ENCODE measurements at places on chromosomes 5 and 9. TPM values are rescaled to one million over a fixed set of nuclear protein-coding genes. Genes with fewer than 3 reads are reported as not detected.

The PCDH12 gene
- 15.6 TPM for total RNA-seq

- no peak for DNase-seq
- H3K4me1 ChIP-seq = no peaks in the 10 kb centered on the region
- no peak overlapping the region for H3K27ac ChIP-seq
- H3K4me3 ChIP-seq = no peak overlapping the region
- H3K36me3 ChIP-seq = no peaks in the 10 kb centered on the region
These were observed 25.6 kb upstream of the RANBP17 start for GRCh38 chr5:170836226-170836625.

DNA sequence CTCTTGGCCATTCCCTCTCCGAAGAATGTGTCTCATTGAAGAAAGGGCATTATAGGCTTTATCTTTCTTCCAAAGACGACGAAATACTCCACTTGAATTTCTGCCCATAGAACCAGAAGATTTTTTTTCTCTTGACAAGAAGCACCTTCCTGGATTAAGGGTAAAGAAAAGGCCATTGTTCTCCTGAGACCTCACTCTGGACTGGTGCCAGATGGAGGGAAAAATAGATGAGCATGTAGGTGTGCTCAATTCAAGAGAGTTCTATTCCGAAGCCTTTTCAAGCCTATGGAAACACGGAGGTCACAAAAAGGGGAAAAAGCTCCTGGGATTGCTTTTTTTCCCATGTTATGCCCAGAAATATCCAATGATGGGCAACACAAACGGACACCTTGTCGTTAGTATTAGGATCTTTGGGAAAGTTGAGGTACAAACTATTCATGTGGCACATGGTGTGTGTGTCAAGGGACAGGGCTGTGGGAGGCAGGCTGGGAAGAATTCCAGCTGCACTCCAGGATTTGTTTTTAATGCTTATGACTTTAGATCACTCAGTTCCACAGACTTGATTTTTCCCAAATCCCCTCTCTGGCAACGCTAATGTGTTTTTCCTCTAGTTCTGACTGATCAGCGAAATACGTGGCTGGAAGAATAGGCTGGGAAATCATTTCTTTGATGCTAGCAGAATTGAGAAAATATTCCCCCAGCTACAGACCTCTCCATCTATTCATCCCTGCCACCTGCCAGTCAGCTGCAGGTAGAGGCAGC lies 89.9 kb downstream of the SIL1 start:
- H3K36me3 ChIP-seq = no peaks in the 10 kb centered on the region
- H3K27me3 ChIP-seq = no peaks in the 10 kb centered on the region
- H3K4me1 ChIP-seq = no peaks in the 10 kb centered on the region
- no peak for DNase-seq

The BSPRY gene
- 11.2 TPM for total RNA-seq

The SPACA9 gene
- total RNA-seq = 6.9 TPM

DNA sequence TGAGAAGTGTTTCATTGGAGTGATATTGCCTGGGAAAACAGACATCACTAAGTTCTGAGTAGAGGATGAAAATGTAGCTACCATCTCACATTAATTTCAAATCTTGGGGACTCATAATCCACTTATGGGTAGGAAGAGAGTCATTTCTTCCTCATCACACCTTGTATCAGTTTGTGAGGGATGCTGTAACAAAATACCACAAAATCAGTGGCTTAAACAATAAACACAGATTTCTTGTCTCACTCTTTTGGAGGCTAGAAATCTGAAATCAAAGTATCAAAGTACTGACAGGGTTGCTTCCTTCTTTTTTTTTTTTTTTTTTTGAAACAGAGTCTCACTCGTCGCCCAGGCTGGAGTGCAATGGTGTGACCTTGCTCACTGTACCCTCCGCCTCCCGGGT lies 3.4 kb downstream of the CARD6 start:
- H3K27ac ChIP-seq = no peak overlapping the region
- no peaks in the 10 kb centered on the region for H3K27me3 ChIP-seq
- no peak overlapping the region for H3K4me3 ChIP-seq
- H3K36me3 ChIP-seq = peaks cover 36% of the 10 kb centered on the region
- DNase-seq = no peak
- peaks cover 67% of the 10 kb centered on the region for H3K4me1 ChIP-seq

DNA sequence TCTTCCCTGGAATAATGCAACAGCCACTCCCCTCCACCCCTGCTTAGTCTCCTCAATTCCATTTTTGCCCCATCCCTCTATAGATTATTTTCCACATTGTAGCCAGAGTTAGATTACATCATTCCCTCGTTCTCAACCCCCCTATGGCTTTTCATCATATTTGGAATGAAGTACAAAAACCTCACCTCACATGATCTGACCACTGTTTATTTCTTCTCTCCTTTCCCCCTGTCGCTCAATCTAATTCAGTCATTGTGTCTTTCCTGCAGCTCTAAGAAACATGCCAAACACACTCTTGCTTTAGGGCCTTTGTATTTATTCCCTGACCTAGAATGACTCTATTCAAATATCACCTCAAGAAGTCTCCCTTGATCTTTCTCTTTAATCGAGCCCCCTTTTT lies 22.6 kb upstream of the HK3 start:
- no peak for DNase-seq
- H3K4me1 ChIP-seq = no peaks in the 10 kb centered on the region
- H3K27ac ChIP-seq = no peak overlapping the region
- H3K36me3 ChIP-seq = peaks cover 23% of the 10 kb centered on the region

DNA sequence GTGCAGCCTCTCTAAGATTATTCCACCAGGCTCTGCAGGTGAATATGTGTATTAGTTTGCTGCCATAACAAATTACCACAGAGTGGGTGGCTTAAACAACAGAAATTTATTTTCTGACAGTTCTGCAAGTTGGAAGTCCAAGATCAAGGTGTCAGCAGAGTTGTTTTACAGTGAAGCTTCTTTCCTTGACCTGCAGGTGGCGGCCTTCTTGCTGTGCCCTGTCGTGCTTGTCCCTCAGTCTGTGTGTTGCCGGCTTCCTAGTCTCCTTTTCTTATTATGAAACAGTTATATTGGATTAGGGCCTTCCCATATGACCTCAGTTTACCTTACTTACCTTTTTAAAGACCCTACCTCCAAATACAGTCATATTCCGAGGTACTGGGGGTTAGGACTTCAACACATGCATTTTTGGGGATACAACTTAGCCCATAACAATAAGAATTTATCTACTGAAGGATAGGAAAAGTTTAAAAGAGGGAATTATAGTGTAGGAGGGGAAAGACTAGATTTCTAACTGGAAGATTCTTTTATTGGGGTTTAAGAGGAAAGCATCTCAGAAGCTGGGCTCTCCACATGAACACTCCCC lies 97.4 kb downstream of the OSTF1 start:
- no peak overlapping the region for H3K4me3 ChIP-seq
- H3K36me3 ChIP-seq = peaks cover 10% of the 10 kb centered on the region
- no peak overlapping the region for H3K27ac ChIP-seq
- no peaks in the 10 kb centered on the region for H3K4me1 ChIP-seq

DNA sequence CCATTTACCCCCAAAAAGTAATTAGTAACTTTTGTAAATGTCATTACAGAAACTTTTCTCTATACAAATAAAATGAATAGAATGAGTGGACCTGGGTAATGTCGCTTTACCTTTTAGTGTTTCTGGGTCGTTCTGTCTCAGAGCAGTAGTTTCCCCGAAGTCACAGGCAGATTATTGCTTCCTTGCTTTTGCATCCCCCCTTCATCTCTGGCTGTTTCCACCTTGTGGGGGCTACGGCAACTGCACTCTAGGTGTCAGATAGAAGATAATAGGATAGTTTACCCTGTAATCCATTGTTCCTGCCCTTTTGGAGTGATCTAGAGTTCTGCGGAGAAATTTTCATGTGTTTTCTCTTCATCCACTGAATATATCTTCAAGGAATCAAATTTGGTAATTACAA lies 68.7 kb downstream of the PRR16 start:
- no peak for DNase-seq
- no peaks in the 10 kb centered on the region for H3K4me1 ChIP-seq
- H3K27me3 ChIP-seq = no peaks in the 10 kb centered on the region
- H3K27ac ChIP-seq = no peak overlapping the region
- H3K4me3 ChIP-seq = no peak overlapping the region

DNA sequence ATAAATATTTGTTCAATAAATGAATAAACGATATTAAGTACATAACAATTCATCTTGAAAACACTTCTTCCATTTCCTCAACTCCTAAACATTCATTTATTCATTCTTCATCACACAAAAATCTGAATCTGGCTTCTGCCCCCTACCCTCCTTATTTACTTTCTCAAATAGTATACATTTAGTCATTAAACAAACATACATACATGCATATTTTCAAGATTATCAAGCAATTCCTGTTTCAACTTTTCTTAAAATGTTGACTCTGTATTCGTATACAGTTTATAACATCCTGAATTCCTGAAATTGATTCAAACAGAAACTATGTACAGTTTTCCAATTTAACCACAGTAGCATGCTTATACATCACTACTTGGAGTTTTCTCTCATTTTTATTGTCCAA lies 129.0 kb downstream of the MUSK start:
- no peak for DNase-seq
- H3K27me3 ChIP-seq = no peaks in the 10 kb centered on the region
- H3K4me3 ChIP-seq = no peak overlapping the region
- H3K4me1 ChIP-seq = no peaks in the 10 kb centered on the region

- H3K27me3 ChIP-seq = no peaks in the 10 kb centered on the region
- no peaks in the 10 kb centered on the region for H3K4me1 ChIP-seq
- H3K4me3 ChIP-seq = no peak overlapping the region
- H3K27ac ChIP-seq = no peak overlapping the region
- no peak for DNase-seq
These were observed 41.7 kb upstream of the BNC2 start for GRCh38 chr9:16912197-16912596.

The HTR4 gene
- not detected for total RNA-seq

The KLHL3 gene
- 5.4 TPM for total RNA-seq

GRCh38 chr9:1492156-1492555 lies 442.0 kb downstream of the DMRT2 start:
- no peak overlapping the region for H3K27ac ChIP-seq
- H3K4me1 ChIP-seq = no peaks in the 10 kb centered on the region
- no peak for DNase-seq
- H3K4me3 ChIP-seq = no peak overlapping the region
- no peaks in the 10 kb centered on the region for H3K27me3 ChIP-seq
- H3K36me3 ChIP-seq = no peaks in the 10 kb centered on the region

The RRAGA gene
- total RNA-seq = 81.6 TPM

- H3K27me3 ChIP-seq = peaks cover 12% of the 10 kb centered on the region
- no peak for DNase-seq
- H3K4me1 ChIP-seq = no peaks in the 10 kb centered on the region
These were observed 16.5 kb upstream of the ROR2 start for GRCh38 chr9:91966503-91966902.

DNA sequence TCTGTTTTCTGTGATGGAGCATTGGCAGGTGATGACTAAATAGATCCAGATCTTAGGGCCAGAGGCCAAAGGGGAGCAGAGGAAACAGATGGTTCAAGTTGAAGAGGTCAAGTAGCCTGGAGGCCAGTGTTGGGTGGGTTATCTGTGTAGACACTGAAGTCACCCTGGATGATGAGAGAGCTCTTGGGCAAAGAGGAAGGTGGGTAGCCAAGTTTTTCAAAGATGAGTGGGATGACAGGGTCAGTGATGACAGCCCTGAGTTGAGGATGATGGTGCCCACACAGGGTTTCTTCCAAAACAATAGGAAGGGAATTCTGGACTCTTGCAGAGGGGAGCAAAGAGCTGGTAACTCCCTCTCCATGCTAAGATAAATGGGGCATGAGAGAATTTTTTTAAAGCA lies 76.6 kb downstream of the CD180 start:
- H3K27ac ChIP-seq = no peak overlapping the region
- peaks cover 40% of the 10 kb centered on the region for H3K36me3 ChIP-seq
- DNase-seq = no peak
- no peaks in the 10 kb centered on the region for H3K4me1 ChIP-seq

- H3K4me1 ChIP-seq = no peaks in the 10 kb centered on the region
- H3K4me3 ChIP-seq = no peak overlapping the region
- H3K36me3 ChIP-seq = no peaks in the 10 kb centered on the region
- H3K27me3 ChIP-seq = no peaks in the 10 kb centered on the region
- no peak overlapping the region for H3K27ac ChIP-seq
- DNase-seq = no peak
These were observed 35.2 kb downstream of the DTWD2 start for GRCh38 chr5:118952992-118953651.

DNA sequence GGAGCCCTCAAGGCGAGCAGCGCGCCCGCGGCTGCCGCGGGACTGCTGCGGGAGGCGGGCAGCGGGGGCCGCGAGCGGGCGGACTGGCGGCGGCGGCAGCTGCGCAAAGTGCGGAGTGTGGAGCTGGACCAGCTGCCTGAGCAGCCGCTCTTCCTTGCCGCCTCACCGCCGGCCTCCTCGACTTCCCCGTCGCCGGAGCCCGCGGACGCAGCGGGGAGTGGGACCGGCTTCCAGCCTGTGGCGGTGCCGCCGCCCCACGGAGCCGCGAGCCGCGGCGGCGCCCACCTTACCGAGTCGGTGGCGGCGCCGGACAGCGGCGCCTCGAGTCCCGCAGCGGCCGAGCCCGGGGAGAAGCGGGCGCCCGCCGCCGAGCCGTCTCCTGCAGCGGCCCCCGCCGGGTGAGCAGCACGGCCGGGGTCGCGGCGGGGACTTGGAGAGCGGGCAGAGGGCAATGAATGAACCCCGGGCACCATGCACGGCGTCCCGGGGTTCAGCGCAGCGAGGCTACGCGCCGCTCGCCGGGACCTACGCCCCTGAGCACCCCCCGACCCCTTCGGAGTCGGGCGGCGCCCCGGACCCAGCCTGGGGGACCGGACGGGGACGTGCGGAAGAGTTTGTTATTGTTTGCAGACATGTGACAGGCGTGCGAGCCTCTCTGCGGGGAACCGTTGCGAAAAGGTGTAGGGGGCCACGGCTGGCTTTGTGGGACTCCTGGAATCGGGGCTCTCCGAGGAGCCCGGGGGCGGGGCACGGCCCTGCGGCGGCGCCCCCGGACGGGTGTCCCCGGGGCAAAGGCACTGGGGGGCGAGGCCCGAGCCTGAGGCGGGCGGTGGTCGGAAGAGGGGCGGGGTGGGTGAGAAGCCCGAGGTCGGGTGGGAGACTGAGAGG lies 553 bp downstream of the MAP3K1 start:
- no peaks in the 10 kb centered on the region for H3K27me3 ChIP-seq
- peak overlapping the region; percentile 97 for H3K27ac ChIP-seq
- H3K4me1 ChIP-seq = peaks cover 50% of the 10 kb centered on the region
- H3K4me3 ChIP-seq = peak overlapping the region; percentile 72

The SLC46A2 gene
- 13.0 TPM for total RNA-seq

The MSMP gene
- total RNA-seq = 1.1 TPM

The IGIP gene
- 13.7 TPM for total RNA-seq

The DOK3 gene
- total RNA-seq = 18.2 TPM

The SPINK4 gene
- total RNA-seq = not detected

The NME5 gene
- total RNA-seq = 7.0 TPM

The SPAAR gene
- total RNA-seq = 6.8 TPM

The ABITRAM gene
- 17.1 TPM for total RNA-seq

GRCh38 chr9:81213456-81213855 lies 475.9 kb downstream of the TLE1 start:
- H3K27me3 ChIP-seq = no peaks in the 10 kb centered on the region
- no peak overlapping the region for H3K27ac ChIP-seq
- no peak for DNase-seq

All from left lung (tissue), 14 donors.